ENCODE measurements at places on chromosomes 7 and 10.

DNA sequence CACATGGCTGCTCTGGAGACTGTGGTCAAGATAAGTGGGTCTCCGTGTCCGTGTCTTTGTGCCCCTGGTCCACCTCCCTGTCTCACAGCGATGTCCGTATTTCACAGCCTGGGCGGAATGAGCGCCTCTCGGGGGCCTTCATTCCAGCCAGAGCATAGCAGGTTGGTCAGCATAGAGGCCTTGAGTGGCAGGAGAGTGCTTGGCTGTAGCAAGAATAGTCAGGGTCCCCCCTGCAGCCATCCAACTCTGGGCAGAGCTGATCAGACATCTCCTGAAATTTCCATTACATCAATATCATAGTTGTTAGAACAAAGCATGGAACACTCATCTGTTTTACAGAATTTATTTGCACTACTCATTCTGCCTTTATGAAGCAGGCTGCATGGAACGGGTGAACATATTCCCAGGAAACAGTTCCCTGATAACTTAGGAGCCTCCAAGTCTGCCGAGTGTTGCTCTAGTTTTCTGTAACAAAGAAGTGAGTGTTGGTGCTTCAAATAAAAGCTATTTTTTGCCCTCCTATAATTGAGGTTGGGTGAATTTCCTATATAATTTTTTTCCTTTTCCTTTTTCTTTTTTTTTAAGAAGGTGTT is 255.3 kb downstream of the INHBA start:
- no peak for DNase-seq

DNA sequence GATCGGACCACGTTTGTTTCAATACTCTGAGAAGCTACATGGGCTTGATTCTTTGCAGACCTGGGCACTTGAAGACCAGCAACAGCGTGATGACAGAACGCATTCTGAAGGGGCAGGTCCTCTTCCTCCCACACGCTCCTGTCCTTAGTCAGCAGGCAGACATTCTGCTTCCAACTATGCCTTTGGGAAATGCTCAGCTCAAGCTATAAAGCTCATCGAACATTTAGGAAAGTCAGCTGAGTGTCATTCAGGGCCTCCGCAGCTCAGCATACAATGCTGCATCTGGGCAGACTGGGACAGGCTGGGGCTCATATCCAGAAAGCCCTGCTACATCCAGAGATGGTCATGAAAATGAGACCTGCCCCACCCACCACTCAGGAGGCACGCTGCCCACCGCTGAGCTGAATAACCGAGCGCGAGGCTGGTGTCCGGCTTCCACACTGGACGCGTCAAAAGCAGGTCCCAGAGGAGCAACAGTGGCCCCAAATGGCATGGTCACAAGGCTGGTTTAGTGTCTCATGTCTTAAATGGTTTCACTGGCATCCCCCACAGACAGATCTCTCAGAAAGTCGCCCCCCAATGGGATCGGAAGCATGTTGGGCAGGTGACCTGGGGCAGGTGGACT is 274.0 kb downstream of the DNAJB6 start:
- DNase-seq: no peak

- DNase-seq: no peak
Measured at GRCh38 chr10:107451047-107451446, 286.5 kb upstream of the SORCS1 start.

GRCh38 chr7:157139111-157139809 is 534 bp downstream of the UBE3C start:
- peak; percentile 71 for DNase-seq

Data from activated CD4-positive, alpha-beta T cell treated with anti-CD3 and anti-CD28 coated beads for 36 hours (primary cell).